ENCODE measurements at places on chromosomes 1 and 21.

GRCh38 chr1:42165511-42166210 is 1.1 kb upstream of the GUCA2A start:
- no peak for DNase-seq

- no peak for DNase-seq
These were observed 36.2 kb upstream of the LRIG2 start for GRCh38 chr1:113036639-113037321.

GRCh38 chr1:243596431-243597062 is 253.5 kb downstream of the AKT3 start:
- DNase-seq, result no peak

- DNase-seq, result no peak
These were observed 246.7 kb upstream of the NFIA start for GRCh38 chr1:60835649-60836048.

DNA sequence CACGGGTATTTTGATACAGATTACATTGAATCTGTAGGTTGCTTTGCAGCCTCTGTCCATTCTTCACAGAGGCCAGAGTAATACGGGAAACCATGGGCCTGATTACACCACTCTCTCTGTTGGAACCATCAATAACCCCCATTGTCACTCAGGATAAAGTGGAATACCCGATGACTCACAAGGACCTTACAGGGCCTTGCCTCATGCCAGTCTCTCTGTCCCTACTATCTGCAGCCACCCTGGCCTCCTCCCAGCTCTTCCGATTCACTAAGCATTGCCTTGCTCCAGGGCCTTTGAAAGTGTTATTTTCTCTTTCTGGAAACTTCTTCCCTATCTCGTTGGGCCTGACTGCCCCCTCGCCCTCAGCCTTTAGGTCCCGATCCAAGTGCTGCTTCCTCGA is 61.7 kb downstream of the HMGB4 start:
- no peak for DNase-seq

GRCh38 chr1:116290085-116290705 is 82.8 kb upstream of the ATP1A1 start:
- no peak for DNase-seq
